ENCODE measurements at places on chromosomes 6 and 20. TPM values are rescaled to one million over a fixed set of nuclear protein-coding genes. Genes with fewer than 3 reads are reported as not detected.

DNA sequence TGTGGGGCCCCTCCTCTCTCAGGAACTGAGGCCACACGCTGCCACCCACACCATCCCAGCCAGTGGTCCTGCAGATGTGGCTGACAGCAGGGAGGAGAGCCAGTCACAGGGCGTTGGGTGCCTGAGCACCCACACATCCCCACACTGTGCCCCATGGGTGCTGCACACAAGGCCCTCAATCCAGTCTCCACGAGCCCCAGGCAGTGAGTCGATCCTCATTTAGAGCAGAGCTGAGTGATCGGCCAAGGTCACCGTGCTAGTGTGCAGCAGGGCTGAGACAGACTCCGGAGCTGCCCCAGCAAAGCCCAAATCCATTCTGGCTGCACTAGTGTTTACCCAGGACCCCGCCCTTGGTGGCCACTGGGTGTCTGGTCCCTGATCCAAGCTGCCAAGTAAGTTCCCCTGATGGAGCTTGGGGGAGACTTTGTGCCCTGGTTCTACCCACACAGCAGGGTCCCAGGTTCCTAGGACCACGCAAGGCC lies 9.0 kb downstream of the C20orf203 start:
- no peaks in the 10 kb centered on the region for H3K27me3 ChIP-seq
- no peaks in the 10 kb centered on the region for H3K36me3 ChIP-seq
- H3K27ac ChIP-seq: no peak overlapping the region
- no peaks in the 10 kb centered on the region for H3K4me1 ChIP-seq
- DNase-seq: no peak
- H3K4me3 ChIP-seq: no peak overlapping the region

- no peaks in the 10 kb centered on the region for H3K4me1 ChIP-seq
- no peaks in the 10 kb centered on the region for H3K36me3 ChIP-seq
- H3K27ac ChIP-seq: no peak overlapping the region
- no peak overlapping the region for H3K4me3 ChIP-seq
These were observed 110.8 kb upstream of the MLN start for GRCh38 chr6:33914645-33915044.

DNA sequence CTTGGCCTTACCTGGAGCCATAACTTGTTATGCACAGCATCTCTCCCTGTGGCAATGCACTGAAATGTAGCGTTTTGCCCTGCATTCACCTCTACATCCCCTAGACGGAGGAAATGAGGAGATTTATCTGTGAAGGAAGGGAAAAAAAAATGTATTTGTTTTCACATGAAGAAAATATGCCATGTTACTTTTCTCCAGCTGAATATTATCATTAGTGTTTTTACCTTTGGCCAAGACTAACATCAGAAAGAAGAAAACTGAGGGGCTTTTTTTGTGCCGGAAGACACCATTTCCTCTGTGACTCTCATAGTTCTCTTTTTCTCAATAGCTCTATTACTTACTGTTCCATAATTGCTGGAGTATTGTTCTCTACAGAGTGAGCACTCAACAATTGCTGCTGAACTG lies 280.4 kb downstream of the PTPRK start:
- no peaks in the 10 kb centered on the region for H3K27me3 ChIP-seq
- H3K27ac ChIP-seq: no peak overlapping the region
- no peak for DNase-seq
- H3K36me3 ChIP-seq: no peaks in the 10 kb centered on the region
- no peak overlapping the region for H3K4me3 ChIP-seq

DNA sequence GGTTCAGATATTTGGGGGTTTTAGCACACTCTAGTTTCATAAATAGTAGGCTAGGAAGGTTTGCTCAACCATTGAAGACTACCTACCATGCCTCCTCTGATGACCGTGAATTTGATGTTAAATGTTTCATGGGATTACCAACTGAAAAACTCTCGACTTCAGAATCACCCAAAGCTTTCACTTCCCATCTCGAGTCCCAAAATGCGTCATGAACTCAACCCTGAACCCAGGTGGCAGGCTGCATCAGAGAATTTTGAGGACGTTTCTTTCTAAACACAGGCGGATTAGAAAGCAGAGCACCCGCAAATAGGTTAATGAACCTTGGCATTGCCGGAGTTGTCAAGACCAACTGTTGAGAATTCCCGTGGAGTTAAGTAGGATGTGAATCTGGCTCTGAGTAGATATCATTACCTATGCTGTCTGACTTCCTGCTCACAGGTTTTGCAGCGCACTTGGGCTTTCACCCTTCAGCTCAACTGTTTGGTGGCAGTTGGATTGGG lies 98.4 kb upstream of the ADTRP start:
- H3K4me3 ChIP-seq: no peak overlapping the region
- no peak overlapping the region for H3K27ac ChIP-seq
- DNase-seq: no peak
- no peaks in the 10 kb centered on the region for H3K36me3 ChIP-seq

- no peaks in the 10 kb centered on the region for H3K27me3 ChIP-seq
- H3K36me3 ChIP-seq: no peaks in the 10 kb centered on the region
- H3K4me3 ChIP-seq: no peak overlapping the region
- no peak for DNase-seq
- H3K27ac ChIP-seq: no peak overlapping the region
These were observed 34.0 kb downstream of the NCOA6 start for GRCh38 chr20:34791289-34792020.

GRCh38 chr6:161333410-161333809 lies 59.5 kb upstream of the AGPAT4 start:
- H3K4me1 ChIP-seq: no peaks in the 10 kb centered on the region
- no peak overlapping the region for H3K4me3 ChIP-seq

DNA sequence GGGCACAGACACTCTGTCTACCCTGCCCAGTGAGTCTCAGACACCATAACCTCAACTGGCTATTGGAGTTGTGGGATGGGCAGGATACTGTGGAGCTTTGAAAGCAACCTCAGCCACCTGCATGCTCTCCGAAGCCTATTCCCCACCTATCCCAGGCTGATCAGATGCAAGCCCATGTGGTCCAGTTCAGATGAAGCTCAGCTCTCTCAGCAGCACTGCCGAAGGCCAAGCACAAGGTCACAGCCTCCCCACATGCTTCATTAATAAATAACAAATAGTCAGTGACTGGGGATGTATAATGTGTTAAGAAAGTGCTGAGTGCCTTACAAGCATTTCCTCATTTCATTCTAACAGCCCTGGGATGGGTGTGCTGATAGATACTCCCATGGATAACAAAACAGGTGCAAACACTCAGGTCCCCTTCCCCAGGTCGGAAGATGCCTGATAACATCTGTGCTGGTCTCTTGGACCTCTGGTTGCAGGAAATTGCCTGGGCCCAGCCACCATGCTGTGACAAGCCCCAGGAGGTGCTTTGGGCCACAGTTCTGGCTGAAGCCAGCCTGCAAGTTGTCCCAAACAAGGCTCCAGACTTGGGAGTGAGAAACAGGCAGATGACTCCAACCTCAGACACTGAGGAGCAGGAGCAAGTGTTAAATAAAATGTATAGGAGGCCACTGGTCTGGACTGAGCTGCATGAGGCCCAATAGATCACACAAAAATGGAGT lies 3.7 kb downstream of the ACSS1 start:
- no peak for DNase-seq
- H3K27me3 ChIP-seq: peaks cover 21% of the 10 kb centered on the region
- H3K4me3 ChIP-seq: no peak overlapping the region
- no peaks in the 10 kb centered on the region for H3K36me3 ChIP-seq

DNA sequence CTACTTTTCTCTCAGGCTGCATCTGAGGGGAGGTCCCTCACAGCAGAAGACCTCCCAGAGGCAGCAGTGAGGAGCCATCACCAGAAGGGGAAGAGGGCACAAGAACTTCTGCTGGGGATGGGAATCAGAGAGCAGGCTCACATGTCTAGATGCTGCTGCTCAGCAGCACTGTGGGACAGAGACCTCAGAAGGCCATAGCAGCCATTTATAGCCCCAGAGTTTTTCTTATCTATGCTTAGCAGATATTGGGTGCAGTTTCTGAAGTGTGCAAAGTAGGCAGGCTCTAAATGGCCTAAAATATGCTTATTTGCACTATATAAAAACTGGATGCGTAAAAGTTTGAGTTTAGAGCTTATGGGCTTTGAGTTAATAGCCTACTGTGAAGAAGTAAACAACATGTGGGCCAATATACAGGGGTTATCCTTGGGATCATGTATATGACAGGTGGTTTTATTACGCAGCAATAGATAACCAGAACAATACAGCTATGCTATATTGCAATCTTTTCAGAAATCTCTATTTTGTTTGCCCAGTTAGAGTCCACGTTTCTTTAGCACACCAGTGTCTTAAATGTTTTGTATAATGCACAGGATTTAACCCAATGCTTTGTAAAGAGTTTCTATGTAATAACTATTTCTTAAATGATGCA lies 60.2 kb upstream of the TMEM244 start:
- no peak overlapping the region for H3K27ac ChIP-seq
- H3K4me3 ChIP-seq: no peak overlapping the region
- no peaks in the 10 kb centered on the region for H3K27me3 ChIP-seq
- no peak for DNase-seq
- H3K36me3 ChIP-seq: no peaks in the 10 kb centered on the region
- H3K4me1 ChIP-seq: no peaks in the 10 kb centered on the region

GRCh38 chr6:12391472-12391871 lies 101.3 kb downstream of the EDN1 start:
- H3K27me3 ChIP-seq: no peaks in the 10 kb centered on the region
- H3K36me3 ChIP-seq: no peaks in the 10 kb centered on the region
- H3K27ac ChIP-seq: no peak overlapping the region
- H3K4me1 ChIP-seq: no peaks in the 10 kb centered on the region
- no peak overlapping the region for H3K4me3 ChIP-seq
- DNase-seq: no peak

DNA sequence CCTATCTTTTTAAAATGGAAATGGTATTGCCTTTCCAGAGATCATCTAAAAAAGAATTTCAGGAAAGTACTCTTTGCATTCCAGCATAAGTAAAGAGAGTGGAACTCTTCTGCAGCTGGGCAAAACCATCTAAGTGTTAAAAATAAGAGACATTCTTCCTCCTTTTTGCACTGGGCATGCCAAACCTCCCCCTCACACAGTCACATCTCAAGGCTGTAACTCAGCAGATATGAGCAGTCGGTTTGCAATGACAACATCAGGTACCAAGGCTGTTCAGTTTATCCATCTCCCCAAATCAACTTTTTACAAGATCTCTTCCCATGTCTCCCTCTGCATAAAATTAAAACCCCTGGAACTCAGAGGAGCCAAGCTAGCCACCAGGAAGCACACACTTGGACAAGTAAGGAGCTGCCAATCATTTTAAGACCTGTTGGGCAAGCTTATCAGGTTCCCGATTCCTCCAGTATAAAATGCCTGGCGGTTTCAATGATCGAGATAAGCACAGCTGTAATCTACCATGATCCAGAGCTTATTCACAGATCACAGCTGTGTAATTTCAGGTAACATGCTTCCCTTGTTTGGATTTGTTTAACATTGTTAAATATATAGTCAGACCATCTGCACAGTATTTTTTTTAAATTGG lies 23.2 kb downstream of the ID4 start:
- no peak overlapping the region for H3K4me3 ChIP-seq
- DNase-seq: no peak
- H3K4me1 ChIP-seq: no peaks in the 10 kb centered on the region
- H3K27me3 ChIP-seq: no peaks in the 10 kb centered on the region

- H3K36me3 ChIP-seq: no peaks in the 10 kb centered on the region
- H3K4me1 ChIP-seq: peaks cover 15% of the 10 kb centered on the region
These were observed 147.7 kb upstream of the RPS6KA2 start for GRCh38 chr6:166774770-166775169.

DNA sequence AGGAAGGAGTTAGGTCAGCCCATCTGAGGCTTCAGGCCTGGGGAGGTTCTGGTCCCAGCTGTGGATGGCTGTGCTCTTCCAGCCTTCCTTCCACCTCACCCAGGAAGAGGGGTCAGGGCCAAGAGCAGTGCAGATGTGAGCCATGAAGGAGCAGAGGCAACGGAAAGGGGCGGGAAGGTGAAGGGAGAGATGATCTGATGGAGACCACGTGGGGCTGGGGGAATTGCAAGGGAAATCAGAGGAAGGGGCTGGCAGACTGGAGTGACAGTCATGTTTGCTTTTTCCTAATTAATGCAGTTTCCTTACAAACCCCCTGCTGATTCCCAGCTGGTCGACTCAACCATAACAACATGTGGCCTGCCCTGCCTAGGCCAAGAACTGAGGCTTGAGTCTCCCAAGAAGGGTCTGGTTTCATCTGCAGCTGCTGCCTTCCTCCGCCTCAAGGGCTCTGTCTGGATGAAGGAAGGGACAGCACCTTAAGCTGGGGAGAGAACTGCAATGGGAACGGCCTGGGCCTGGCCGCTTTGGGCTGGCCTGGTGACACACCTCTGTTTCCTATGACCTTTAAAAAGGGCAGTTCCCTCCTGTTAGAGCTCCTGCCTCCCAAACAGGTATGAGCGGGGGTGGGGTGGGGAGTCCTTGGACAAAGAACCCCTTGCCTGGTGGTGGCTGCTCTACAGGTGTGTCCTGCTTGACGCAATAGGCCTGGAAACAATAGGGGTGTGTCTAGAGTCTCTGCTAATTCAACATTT lies 7.8 kb upstream of the MRPS18A start:
- H3K27me3 ChIP-seq: no peaks in the 10 kb centered on the region
- no peak for DNase-seq

GRCh38 chr6:150301846-150302519 lies 66.8 kb upstream of the IYD start:
- no peaks in the 10 kb centered on the region for H3K36me3 ChIP-seq
- H3K27me3 ChIP-seq: no peaks in the 10 kb centered on the region
- H3K27ac ChIP-seq: no peak overlapping the region
- no peak for DNase-seq

DNA sequence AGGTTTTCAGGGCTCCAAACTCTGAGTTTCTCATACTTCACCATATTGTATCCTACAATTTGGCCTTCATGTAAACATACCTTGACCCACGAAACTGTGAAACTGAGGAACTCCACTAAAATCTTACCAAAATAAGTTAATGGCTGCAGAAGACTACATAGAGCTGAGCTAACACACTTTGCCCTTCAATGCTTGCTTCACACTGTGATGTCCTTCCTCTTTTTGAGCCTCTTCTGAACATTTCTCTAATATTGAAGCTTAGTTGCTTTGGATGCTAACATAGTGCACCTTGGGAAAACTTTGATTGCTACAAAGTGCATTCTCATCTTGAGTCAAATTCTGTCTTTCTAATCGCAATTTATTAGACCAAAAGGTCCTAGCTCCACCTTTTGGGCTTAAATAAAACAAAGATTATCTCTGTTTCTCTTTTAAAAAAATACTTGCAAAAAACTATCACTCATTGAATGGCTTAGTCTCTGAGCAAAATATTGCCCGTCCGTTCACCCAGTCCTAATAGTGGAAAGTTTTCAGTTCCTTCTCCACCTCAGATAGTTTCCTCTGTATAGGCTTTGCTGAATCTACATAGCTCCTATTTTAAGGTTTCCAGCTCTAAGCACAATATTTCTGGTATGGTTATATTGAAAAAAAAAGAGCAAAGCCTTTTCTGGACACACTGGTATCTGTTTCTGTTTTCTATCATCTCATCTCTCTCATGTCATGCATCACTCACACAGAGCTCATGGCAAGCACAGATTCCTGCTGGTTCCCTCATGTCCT lies 494.6 kb downstream of the RFPL4B start:
- H3K36me3 ChIP-seq: no peaks in the 10 kb centered on the region
- no peak overlapping the region for H3K27ac ChIP-seq
- DNase-seq: no peak

The BEND6 gene
- 1.9 TPM for total RNA-seq

The SPEF1 gene
- 0.71 TPM for total RNA-seq

The RIMS1 gene
- 2.3 TPM for total RNA-seq

The KCNK5 gene
- total RNA-seq: 44.3 TPM

The RAET1E gene
- not detected for total RNA-seq

The PTCHD4 gene
- total RNA-seq: 0.33 TPM

The AK9 gene
- total RNA-seq: 1.8 TPM

The MYLIP gene
- total RNA-seq: 28.2 TPM

The JPH2 gene
- 1.5 TPM for total RNA-seq

Measured in H1 (cell line).